ENCODE measurements at places on chromosomes 2 and 18. TPM values are rescaled to one million over a fixed set of nuclear protein-coding genes. Genes with fewer than 3 reads are reported as not detected.

The DPYSL5 gene
- 0.11 TPM for total RNA-seq

The HEATR5B gene
- total RNA-seq = 20.6 TPM

The MRPL30 gene
- total RNA-seq = 23.5 TPM

The ALK gene
- total RNA-seq = 0.25 TPM

The TLX2 gene
- total RNA-seq = not detected

The DES gene
- total RNA-seq = 706 TPM

The SDC1 gene
- total RNA-seq = 159 TPM

The ALKAL2 gene
- 2.7 TPM for total RNA-seq

The TSPYL6 gene
- not detected for total RNA-seq

The TMEM200C gene
- total RNA-seq = 0.06 TPM

The UPP2 gene
- total RNA-seq = not detected

The PRKCE gene
- 22.2 TPM for total RNA-seq

The TTN gene
- total RNA-seq = 1.7 TPM

The C2orf72 gene
- total RNA-seq = 42.6 TPM

The CCDC178 gene
- 0.36 TPM for total RNA-seq

The MDH1 gene
- total RNA-seq = 167 TPM

The C1QL2 gene
- total RNA-seq = not detected

The SAG gene
- not detected for total RNA-seq

The CRYGD gene
- total RNA-seq = not detected

The SCN2A gene
- total RNA-seq = not detected

The CNDP1 gene
- total RNA-seq = not detected

The ST6GAL2 gene
- total RNA-seq = 2.9 TPM

The SESTD1 gene
- 35.9 TPM for total RNA-seq

Data from left colon (tissue), 2 donors.